ENCODE measurements at places on chromosomes 3 and 15. TPM values are rescaled to one million over a fixed set of nuclear protein-coding genes. Genes with fewer than 3 reads are reported as not detected.

DNA sequence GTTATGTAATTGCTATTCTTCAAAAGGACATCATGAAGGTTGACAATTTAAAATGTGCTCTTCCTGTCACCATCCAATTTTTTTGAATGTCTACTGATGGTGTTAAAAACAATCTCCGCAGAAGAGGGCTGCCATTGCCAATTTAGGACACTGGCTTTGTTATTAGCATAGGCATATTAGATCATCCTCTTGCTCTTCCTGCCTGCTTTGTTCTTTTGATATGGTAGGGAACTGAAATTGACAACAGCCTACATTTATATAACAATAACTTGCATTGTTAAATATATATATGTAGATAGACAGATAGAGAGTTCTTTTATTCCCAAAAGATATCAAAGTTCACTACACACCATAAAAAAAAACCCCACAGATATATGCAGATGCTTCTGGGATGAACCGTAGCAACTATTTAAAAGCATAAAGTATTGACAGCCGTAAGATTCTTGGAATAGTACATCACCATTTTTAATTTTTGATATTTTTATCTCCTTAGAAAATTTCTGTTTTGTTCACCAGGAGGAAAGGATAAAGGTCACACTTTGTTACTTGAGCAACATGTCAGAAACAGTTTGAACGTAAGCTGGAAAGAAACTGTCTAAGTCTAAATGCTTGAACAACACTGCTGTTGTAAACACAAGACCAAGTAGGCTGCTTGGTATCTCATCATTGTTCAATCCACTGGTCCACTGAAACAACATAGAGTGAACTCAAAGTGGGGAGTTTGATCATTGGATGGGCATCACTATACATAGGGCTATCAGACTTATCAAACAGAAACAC is 66.5 kb downstream of the MDFIC2 start:
- no peak for DNase-seq

DNA sequence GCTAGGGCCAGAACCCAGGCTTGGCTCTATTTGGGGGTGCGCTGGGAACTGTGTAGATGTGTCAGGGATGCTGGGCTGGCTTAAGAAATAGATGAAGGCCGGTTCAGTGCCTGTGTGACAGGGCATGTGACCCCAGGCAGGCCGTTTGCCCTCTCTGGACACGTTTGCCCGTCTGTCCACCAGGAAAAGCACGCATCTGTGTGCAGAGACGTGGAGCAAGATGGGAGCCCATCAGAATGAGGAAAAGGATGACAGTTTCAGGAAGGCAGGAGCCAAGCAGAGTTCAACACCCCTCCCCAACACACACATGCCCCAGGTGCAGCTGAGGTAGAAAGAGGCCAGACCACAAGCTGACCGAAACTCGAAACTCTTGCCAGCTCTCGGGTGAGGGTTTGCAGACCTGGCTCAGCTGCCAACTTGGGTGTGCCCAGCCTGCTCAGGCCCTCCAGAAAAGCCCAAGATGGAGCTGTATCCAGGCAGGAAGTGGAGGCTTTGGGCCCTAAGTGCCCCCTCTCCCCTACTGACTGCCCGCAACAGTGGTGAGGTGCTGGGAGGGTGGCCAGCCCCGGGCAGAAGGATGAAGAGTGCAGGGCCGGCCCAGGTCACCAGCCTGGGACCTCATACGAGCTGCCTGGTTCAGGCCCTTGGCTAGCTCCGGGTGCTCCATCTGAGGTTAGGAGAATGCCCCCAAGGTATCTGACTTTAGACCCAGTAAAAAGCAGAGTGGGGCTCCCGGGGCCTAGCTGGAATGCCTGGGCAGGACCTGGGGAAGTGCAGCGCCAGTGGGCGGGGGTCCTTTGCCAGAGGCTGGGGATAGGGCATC is 10.2 kb upstream of the MESP1 start:
- no peak for DNase-seq

- DNase-seq = no peak
Measured at GRCh38 chr3:157410945-157411344, 25.7 kb upstream of the PTX3 start.

DNA sequence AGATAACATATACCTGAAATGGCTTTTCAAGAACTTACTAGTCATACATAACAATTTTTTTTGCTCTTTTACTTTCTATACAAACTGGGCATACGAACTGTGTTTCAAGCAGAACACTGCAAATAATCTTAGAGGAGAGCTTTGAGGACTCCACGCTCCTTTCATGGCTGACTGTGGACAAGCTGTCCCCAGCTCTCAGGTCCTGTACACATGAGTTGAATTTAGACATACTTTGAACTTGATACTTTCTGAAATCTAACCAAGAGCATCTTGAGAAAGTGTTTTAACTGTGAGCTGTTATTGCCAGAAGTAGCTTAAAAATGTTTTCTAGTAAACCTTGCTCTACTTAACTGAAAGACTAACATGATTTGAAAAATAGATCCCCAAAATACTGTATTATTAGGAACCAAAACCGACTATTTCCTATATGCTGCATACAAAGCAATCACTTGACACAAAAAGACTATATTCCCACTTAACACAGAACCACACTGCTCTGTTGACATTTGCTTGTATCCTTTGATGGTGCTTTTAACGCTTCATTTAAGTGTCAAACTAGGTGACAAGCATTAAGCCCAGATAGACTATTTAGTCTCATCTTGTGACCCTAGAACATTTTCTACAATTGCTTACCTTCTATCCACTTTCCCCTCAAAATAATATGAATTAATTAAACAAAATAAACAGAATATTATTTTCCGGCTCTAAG is 755.8 kb downstream of the ROBO1 start:
- no peak for DNase-seq

DNA sequence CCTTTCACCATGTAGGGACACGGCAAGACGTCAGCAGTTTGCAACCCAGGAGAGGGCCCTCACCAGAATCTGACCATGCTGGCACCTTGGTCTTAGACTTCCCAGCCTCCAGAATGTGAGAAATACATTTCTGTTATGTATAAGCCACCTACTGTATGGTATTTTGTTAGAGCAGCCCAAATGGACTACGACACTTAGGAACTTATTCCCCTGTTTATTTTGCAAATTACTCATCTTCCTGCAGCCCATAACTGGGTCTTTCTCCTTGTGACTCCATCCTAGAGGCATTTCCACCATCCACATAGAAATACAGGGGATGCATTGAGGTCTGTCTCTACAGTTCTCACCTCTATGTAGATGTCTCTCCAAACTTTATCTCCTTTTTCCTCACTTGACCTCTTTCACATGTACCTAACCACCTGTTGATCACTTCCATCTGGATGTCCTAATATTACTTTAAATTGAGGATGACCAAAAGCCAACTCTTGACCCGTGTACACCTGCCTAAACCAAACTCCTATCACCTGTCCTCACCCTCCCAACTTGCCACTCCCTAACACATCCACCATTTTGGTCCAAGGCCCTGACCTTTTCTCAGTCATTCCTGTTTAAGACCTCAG is 406.0 kb upstream of the WNT5A start:
- no peak for DNase-seq

DNA sequence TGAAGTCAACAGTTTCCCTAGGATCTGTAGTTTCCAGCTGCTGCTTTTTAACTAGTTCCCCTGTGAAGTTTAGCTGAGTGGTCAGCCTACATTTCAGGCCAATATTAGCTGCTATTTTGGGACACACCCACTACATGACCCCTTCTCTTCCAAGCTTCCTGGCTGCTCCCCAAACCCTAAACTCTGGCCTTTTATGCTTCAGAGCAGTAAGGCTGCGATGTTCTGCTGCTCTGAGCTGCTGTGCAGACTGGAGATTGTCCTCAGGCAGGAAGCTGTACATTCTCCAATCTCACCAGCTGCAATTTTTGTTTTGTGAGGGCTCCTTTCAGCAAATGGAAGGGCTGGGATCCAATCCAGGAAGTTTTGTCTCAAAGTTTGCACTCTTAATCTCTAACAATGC is 48.0 kb upstream of the WDR72 start:
- DNase-seq = no peak

DNA sequence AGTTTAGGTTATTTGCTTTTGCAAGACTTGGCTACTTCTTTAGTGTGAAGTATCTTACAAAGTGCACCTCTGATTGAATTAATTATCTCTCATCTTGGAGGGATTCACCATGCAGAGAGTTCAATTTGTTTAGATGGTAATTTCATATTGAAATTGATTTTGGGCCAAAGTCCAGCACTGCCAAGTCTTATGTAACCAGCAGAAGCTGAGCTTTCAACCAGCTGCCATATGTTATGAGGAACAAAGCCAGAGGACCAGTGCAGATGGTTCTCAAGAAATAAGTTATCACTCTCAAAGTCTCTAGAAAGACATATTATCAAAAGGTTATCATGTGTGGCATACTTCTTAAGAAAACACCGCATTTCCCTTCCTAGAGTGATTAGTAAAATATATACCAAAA is 29.0 kb downstream of the ABHD6 start:
- no peak for DNase-seq

GRCh38 chr3:175108613-175109151 is 249.5 kb downstream of the NAALADL2 start:
- no peak for DNase-seq

- no peak for DNase-seq
Measured at GRCh38 chr3:30659270-30660130, 53.1 kb downstream of the TGFBR2 start.

DNA sequence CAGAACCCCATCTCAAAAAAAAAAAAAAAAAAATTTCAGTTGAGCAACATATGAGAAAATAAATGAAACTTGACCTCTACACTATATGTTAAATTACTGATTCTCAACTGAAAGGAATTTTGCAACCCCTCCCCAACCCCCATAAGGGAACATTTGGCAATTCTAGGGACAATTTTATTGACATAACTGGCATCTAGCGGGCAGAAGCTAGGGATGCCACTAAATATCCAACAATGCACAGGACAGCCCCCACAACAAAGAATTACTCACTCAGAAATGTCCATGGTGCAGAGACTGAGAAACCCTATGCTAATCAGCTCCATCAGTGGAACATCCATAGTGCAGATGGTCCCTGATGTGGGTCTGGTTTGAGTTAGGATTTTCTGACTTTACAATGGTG is 58.2 kb upstream of the OXTR start:
- no peak for DNase-seq

DNA sequence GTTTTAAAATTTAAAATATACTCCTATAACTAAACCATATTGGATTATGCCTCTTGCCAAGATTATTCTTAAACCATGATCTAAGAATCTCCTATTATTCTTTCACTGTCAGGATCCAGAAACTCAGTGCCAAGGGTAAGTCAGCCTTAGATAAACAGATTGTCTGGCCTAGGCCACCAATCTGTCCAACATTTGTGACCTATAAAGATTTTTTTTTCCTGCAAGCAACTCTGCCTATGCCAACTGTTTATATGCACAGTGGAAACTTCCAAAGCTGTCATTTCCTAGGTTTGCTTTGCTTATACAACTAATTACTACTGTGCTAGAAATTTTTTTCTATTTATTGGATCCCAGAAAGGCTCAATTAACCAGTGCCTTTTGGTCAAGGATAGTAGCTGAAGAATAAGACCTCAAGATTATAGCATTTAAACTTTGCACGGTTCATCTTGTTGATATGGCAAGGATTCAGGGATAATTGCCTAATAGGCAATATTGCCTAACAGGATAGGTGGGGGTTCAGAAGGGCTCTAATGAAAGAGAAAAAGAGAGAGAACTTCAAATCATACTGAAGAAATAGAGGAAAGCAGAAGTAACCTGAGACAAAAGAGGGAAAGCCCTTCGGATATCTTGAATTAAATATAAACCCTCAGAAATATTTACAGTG is 22.8 kb downstream of the GAP43 start:
- DNase-seq = no peak

- no peak for DNase-seq
Measured at GRCh38 chr3:184306341-184306972, 7.4 kb downstream of the PSMD2 start.

DNA sequence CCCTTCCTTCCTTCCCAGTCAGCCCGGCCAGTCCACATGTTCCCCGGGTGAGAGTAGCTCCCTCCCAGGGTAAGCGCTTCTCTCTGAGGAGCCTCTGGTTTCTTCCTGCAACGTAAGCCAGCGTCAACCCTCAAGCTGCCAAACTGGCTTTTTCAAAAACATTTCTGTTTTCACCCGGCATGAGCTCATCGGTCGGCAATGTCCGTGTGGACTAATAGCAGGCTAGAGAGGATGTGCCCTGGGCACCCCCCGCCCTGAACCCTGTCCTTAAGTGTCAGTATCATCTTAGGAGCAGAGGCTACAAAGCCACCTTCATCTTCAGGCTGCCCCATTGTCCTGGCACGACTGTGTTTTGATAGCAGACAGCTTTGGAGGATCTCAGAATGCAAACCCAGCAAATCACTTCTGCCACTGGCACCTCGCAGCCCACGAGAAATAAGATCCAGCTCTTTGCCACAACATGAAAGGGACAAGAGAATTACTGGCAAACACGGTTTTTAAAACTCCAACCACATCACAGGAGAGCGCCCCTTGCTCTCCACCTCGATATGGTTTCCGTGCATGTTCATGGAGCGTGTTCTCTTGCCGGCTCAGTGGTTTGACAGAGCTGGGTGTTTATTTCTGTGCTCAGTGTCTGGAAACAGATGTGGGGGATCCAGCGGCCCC is 9.9 kb downstream of the ALDH1A3 start:
- DNase-seq = peak; percentile 53

The ARHGEF3 gene
- polyA plus RNA-seq = 7.4 TPM

The SERPINI1 gene
- polyA plus RNA-seq = 9.4 TPM

The TOP2B gene
- polyA plus RNA-seq = 34.2 TPM
